ENCODE measurements at places on chromosomes 5 and 9.
A peak's percentile ranks its signal among the peaks of the same experiment; 100 is the strongest.

GRCh38 chr9:70258692-70259511 is at the start of gene SMC5:
Gene SMC5, plus strand, starts transcription at chr9:70258978. Its CDS starts 101 bp downstream, at chr9:70259079.
- peak; percentile 90 for DNase-seq

DNA sequence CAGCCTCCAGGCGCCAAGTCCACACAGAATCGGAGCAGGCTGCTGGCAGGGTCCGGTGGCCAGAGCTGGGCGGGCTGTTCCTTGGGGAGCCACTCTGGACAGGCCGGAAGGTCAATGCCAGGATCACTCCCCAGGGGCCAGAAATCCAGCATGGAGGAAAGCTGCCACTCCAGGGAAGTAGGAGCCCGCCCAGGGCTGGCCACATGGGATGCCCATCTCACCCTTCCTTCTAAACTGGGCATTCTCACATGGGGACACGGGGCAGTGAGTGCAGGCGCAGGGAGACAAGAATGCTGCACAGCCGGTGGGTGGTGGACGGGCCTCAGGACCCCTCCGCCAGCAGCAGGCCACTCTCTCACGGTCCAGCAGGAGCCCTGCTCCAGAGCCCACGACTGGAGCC is 58.2 kb downstream of the ADAMTS2 start:
- DNase-seq, result no peak

GRCh38 chr5:1029282-1029944 is 20.8 kb downstream of the NKD2 start:
- no peak for DNase-seq

- no peak for DNase-seq
These were observed 233.6 kb downstream of the ACTL7B start for GRCh38 chr9:108621991-108622855.

GRCh38 chr5:40397091-40397490 is 282.6 kb upstream of the PTGER4 start:
- no peak for DNase-seq

- DNase-seq, result no peak
These were observed 722.2 kb upstream of the PTPRD start for GRCh38 chr9:11335011-11335410.

DNA sequence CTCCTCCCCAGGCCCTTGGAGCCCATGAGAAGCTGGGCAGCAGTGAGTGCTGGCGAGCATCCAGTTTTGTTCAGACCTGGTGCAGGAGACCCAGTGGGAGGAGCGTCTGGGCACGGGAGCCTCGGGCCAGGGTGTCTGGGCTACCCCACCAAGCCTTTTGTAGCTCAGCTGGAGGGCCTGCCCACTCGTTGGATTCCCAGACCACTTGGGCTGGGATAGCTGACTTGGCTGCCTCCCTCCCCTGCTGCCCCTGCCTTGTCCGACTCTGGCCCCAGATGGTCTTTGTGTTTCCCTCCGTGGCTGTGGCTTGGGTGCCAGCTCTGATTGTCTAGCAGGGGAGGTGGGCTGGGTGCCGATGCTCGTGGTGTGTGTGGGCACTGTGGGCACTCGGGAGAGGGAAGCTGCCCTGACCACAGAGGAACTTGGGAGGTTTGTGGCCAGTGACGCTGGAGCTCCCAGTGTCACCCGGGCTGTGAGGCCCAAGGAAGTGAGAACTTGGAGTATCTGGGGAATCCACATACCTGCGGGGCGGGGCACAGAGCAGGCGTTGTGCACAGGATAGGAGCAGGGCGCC is 47.3 kb downstream of the WNK2 start:
- DNase-seq, result no peak

DNA sequence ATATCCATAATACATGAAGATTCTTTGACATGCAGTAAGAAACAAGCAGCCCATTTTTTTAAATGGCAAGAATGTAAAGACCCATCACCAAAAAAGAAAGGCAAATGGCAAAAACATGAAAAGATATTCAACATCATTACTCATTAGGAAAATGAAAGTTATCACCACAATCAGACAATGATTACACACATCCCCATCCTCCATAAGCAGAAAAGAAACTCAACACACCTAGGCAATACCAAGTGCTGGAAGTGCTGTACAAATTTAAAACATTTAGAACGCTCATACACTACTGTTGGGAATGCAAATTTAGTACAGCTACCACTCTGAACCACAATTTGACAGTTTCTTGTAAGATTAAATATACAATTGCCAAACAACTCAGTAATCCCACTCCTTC is 466.7 kb downstream of the ACTL7B start:
- no peak for DNase-seq

GRCh38 chr9:78030296-78030552 is 1.4 kb downstream of the GNAQ start:
- peak; percentile 40 for DNase-seq

DNA sequence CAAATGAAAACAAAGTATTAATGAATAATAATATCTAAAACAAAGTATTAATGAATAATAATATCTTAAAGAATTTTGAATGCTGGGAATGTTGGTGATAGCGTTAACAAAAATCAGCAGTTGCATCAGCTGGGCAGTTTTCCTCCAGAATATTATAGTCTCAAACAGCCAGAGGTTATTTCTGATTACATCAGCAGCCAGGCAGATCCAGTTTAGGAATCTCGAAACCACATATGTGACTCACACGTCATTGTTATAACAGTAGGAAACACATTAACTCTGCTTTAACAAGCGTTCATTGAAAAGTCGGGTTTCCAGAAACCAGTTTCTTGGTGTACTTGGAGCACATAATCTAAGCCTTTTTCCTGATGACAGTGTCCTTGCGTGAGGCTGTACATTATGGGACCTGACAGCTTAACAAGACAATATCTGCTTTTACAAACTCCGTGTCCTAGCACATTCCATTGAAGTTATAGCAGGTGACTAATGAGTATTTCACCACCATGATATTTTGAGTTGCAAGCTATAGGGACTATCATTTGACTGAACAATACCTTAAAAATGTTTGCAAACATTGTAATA is 559.5 kb upstream of the KLF4 start:
- no peak for DNase-seq

DNA sequence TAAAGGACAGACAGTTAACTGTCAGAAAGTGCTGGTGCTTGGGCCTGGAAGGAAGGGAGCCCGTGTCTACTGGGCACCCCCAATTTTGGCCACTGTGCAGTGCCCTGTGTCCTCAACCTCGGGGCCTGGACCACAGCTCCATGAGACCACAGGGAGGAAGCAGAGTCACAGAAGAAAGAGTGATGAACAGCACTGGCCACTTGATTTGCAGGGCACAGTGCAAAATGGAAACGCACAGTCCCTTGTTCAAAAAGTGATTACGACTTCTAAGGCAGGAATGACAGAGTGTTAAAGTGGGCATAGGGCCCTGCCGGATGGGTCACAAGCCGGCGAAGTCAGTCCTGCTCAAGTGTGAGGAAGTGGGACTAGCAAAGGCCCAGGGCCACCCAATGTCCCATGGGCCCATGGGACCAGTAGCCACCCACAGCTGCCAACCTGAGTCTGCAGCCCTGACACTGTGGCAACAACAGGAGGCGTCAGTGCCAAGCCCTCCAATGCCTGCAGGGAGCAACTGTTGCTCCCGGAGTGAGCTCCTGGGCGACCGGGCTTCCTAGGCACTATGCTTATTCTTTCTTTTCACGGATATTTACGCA is 85.4 kb downstream of the ADAMTS2 start:
- DNase-seq, result no peak

DNA sequence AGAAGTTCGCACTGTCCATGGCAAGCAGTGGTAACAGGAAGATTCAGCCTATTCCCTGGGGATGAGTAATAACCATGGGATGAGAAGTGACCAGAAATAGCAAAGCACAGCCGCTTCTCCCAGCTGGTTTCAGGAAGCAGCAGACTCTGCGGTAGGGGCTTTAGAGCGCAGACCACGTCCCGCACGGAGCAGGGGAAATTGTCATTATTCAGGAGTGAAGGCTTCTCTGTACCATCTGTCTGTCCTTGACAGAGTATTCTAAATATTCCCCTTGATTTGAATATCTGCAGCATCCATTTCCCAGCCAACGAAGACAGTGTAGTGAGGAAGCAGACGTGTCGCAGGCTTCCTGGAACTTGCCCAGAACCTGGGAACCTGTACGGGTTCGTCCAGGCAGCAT is 159.6 kb downstream of the NXNL2 start:
- DNase-seq, result no peak

DNA sequence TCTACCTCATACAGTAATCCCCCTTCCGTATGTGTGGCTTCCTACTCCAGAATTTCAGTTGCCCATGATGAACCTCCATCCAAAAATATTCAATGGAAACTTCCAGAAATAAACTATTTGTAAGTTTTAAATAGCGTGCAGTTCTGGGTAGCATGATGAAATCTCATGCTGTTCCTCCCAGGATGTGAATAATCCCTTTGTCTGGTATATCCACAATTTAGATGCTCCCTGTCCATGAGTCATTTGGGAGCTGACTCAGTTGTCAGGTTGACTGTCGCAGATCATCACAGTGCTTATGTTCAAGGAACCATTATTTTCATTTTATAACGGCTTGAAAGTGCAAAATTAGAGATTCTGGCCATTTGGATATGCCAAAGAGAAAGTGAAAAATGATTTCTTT is 290.1 kb upstream of the CDH9 start:
- DNase-seq, result no peak

- no peak for DNase-seq
These were observed 40.3 kb downstream of the TNFAIP8 start for GRCh38 chr5:119396030-119396664.

GRCh38 chr5:132431632-132432031 is 58.9 kb downstream of the IRF1 start:
- DNase-seq, result no peak

GRCh38 chr9:20865347-20865746 is 166.1 kb downstream of the HACD4 start:
- DNase-seq, result no peak

DNA sequence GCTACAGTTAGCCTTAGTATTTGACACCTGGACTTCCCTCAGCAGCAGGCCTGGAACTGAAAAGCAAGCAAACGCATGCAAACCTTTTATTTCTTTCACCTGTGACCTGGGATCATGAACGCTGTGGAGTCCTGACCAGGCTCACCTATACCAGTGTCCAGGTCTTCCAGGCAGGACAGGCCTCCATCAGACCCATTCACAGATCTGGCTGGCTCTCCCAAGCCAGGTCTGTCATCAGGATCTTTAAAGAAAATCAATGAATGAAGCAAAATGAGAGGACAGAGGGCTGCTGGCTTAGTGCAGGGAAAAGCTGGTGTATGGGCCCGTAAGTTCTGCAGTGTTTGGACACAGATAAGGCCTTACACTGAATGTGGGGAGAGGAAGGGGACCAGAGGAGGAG is 96.3 kb upstream of the CPEB4 start:
- DNase-seq, result no peak

All from NCI-H82 (cell line).